Fibroblast of mammary gland (primary cell): ENCODE measurements at places on chromosomes 4 and X.

- DNase-seq, result no peak
Observed at GRCh38 chr4:129532573-129532972, 436.6 kb downstream of the C4orf33 start.

DNA sequence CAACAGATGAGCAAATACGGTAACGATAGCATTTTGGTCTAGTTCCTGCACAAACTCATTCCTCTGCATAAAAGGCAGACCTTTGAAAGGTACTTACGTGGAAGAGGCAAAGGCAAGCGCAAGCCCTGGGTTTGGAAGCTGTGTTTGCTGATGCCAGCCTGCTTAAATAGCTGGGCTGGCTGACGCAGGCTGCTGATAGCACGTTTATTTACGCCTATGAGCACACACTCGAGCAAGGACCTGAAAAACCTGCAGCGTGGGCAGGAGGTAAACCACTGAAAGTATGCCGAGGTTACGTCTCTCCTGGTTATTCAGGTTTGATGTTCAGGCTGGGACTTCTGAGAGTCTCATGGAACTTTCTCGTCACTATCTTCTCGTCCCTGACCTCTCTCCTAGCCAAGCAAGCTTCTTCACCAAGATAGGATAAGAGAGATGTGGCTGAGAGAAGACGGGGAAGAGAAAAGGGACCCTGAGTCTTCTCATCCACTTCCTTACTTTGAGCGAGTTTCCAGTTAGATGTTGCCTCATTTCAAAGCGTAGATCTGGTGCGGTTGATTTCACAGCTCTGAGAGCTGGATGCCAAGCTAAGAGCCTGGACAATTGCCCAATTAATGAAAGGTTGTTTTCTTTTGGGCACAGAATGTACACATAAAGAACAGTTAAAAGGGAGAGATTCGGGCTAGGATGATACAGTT lies at the start of gene HOPX:
Gene HOPX, minus strand, starts transcription at position 139 of the 695 bp plus-strand sequence. CDS start 23,480 bp downstream, outside the sequence.
- DNase-seq, result no peak

DNA sequence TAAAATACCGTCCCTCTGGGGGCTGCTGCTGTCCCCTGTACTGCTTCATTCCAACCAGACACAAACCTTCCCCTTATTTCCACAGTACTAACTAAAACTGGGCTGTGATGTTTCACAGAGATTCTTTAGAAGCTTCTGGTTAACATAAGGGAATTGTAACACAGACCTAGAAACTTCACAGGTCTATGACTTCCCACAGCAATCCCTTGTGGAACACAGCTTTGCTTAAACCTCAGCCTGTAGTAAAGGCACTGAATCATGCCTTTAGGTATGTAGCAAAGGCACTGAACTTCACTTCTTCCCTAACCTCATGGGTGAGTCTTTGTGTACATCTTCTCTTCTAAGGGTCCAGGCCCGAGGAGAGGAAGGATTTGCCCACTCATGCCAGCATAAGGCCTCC lies 49.4 kb downstream of the SPINK2 start:
- DNase-seq, result no peak

DNA sequence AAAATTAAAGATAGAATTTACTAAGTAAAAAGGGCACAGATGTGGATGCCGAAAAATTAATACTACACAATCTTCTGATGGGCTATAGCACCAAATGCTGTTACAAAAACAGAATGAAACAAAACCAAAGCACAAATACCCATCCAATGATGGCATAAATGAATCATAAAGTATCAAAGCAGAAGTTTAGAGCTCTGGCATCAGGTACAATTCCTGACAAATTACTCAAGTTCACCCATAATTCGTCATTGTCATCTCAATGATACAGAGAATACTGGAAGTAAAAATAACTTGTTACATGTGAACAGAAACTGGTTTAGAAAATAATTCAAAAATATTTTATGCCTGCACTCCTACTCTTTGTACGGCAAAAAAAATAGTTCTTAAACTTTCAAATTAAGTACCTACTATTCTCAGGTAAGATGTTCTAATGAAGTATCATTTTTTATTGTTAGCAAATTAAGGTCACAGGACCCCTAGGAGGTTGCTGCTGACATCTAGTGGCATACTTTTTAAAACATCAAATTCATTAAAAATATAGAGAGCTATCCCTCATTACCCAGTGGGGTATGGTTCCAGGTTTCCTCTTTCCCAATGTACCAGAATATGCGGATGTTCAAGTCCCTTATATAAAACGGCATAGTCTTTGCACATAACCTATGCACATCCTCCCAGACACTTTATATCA lies 126.1 kb downstream of the INPP4B start:
- peak; percentile 40 for DNase-seq

GRCh38 chr4:109985993-109986974 lies 73.6 kb downstream of the EGF start:
- peak; percentile 34 for DNase-seq

DNA sequence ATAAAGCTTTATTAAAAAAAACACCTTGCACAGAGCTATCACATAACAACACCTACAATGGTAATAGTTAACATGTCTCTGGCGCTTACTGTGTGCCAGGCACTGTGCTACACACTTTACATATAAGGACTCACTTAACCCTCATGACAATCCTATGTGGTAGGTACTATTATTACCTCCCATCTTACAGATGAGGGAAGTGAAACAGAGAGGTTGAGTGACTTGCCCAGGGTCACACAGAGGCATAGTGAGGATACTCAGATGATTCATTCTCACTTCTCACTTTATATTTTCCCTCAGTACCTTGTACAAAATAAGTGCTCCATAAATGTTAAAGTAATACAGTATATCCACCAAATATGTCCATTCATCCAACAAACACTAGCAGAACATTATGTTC lies 43.4 kb upstream of the IQSEC2 start:
- DNase-seq, result no peak

- no peak for DNase-seq
Observed at GRCh38 chrX:72038016-72038415, 93.7 kb downstream of the RTL5 start.

GRCh38 chr4:153523941-153524386 lies 57.8 kb downstream of the TMEM131L start:
- DNase-seq, result no peak

GRCh38 chrX:79154596-79155359 lies 10.3 kb downstream of the GPR174 start:
- DNase-seq, result no peak

DNA sequence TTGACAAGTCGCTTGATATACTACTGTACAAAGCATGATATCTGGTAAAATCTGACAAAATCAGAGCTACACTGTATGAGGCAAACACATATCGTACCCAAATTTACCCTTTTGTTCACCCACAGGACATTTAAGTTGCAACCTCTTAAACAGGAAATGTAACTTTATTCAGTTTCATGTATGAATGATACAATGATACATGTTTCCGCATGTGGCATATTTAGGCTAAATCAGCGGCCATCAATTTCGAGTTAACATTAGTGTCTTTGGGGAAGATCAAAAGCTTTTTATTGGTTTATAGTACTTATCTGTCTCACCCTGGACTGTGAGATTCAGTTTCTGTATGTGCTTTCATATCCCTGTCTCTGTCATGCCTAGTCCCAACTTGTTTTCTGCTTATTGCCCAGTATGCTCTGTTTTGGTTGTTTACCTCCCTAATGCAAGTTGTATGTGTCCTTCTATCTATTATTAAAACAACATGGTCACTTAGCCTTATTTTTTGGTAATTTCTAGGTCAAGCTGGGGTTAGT lies 97.3 kb upstream of the HPRT1 start:
- no peak for DNase-seq

DNA sequence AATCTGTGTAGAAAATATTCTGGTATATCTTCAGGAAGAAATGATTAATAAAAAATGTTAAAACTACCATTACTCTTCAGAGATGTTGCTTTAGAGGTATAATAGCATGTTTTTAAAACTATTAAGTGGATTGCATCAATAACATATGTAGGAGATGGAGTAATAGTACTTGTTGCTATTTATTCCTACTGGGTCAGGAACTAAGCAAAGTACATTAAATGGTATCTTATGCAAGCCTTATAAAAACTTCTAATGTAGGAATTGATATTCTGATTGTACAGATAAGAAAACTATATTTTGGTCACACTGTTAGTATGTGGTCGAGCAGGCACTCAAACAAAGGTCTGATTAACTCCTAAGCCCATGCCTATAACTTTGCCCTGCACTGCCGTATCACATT lies 31.4 kb upstream of the PDLIM5 start:
- DNase-seq, result peak; percentile 25

DNA sequence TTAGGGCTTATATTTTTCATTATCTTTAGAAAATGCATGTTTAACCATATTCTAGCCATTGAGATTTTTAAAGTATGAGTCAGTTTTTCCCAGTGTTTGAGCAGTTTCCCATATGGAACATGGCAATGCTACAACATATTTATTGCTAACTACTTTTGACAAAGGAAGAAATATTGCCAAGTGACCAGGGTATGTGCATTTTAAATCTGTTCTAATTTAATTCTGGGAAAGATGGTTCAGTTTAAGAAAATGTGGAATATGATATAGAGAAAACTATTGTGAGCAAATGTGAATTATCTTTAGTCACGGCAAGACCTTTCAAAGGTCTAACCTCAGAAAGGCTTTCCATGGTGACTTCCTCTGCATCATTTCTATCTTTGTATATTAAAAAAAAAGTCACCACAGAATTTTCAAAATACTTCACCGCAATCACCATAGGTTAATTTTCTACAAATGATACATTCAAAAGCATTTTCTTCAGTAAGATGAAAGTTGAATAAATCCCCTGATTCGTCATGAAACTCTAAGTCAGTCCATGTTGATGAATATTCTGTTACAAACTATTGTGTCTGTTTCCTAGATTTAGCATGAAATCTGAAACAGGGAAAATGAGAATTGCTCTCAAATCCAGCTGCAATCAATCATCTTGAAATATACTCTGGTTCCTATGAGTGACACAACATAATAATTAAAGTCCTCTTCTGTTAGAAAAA lies 2349.0 kb upstream of the TENM3 start:
- DNase-seq, result no peak

DNA sequence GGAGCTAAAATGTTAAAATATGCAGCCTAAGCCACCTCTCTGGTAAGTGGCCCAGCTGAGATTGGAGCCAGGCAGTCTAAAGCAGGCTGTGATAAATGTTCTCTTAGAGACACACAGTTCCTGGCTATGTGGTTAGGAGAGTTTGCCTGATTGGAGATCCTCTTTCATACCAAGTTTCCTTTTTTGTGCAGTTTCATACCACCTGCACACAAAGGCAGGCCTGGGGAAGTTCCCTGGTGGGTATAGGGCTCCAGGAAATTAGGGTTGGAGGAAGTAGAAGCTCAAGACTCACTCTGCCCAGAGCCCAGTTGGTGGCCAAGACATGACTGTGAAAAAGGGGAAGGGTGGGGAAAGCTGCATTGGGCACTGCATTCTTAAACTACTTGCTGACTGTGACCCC lies 16.9 kb downstream of the CYBB start:
- no peak for DNase-seq

DNA sequence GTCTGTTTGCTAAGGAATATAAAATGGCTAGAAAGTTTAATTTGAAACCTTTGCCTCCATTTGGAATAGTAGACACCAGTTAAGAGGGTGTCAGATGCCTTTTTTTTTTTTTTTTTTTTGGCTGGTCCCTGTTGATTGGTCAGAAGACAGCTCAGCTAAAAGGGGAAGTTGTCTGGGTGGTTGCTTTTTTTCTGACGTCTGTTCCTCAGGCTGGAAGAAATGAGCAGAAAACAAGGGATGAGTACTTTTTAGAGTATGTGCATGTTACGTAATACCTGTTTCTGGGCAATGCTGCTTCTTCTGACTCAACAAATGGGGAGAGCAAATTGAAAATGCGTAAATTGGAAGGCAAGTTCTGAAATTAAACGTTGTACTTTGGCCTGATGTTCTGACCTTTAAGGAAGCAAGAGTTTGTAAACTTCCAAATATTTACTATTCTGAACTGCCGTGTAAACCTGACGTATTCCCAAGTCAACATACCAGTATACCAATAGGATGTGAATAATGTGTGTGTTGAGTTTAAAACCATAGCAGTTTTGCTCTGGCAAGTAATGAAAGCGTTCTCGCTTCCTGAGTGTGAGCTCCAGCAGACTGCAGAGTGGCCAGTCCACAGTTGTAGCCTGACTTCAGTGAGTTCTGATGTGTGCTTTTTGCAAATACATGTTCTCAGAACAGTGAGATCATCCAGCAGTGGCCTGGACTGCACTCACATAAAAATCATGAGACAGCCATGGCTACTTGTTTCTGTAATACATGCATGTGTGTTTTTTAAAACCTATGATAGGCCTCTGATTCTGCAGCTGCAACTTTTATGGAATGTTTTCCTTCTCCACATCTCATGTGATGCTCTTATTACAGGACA lies 1.7 kb downstream of the SAT1 start:
- peak; percentile 95 for DNase-seq

DNA sequence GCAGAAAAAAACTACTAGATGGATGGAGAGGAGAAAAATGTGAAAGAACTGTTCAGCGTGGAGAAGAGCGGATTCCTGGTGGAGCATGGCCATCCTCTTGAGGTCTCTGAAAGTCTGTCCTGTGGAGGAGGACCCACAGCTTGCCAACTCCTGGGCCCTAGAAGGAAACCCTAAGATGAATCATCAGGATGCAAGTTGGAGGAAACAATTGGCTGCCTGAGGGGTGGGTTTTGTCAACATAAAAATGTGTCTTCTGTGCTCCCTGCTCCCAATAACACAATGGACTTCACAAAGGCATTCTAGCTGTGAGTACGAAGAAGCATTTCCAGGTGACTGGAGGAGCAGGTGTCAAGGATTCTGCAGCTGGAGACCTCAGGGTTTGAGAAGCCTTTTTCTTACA lies 37.2 kb downstream of the CNGA2 start:
- DNase-seq, result no peak

GRCh38 chr4:114941503-114941902 lies 171.9 kb downstream of the NDST4 start:
- DNase-seq, result no peak

- DNase-seq, result peak; percentile 41
Observed at GRCh38 chrX:55489314-55490009, at the start of gene USP51. TSS of gene USP51 (minus strand) at chrX:55489848. CDS start at chrX:55488939, 909 bp downstream.

- no peak for DNase-seq
Observed at GRCh38 chr4:14903321-14903720, 99.0 kb upstream of the CPEB2 start.

GRCh38 chr4:101794806-101795205 lies 4.3 kb downstream of the BANK1 start:
- no peak for DNase-seq

DNA sequence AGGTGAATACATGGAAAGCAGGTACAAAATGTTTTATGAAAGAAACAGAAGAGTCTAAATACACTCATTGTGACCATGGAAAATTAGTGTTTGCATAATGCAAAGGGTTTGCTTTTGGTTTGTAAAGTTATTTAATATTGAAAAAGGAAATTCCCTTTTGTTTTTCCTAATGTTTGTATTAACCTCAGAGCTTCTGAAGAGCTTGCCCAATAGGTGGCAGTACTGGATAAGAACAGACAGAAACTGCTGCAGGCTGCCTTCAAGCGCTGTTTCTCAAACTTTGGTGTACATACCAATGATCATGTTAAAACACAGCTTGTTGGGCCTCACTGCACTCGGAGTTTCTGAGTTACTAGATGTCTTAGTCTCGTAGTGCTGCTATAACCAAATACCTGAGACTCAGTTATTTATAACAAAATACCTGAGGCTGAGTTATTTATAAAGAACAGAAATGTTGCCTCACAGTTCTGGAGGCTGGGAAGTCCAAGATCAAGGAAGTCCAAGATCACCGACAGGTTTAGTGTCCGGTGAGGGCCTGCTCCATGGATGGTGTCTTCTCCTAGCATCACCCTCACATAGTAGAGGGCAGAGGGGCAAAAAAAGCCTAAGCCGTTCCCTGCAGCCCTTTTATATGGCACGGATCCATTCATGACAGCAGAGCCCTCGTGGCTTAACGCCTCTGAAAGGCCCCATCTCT lies 54.2 kb downstream of the SUPT20HL2 start:
- peak; percentile 82 for DNase-seq

- DNase-seq, result no peak
Observed at GRCh38 chrX:51759055-51759839, 16.0 kb downstream of the GSPT2 start.

- peak; percentile 75 for DNase-seq
Observed at GRCh38 chr4:21882051-21882839, 66.3 kb downstream of the KCNIP4 start.
